ENCODE measurements at places on chromosomes 3 and 15. TPM values are rescaled to one million over a fixed set of nuclear protein-coding genes. Genes with fewer than 3 reads are reported as not detected.

Gene BOC
- total RNA-seq: 15.7 TPM

Gene RARB
- not detected for total RNA-seq

Gene NEK4
- total RNA-seq: 16.1 TPM

Gene NME9
- under 0.01 TPM for total RNA-seq

Gene ZCWPW2
- 1.1 TPM for total RNA-seq

Data from placental epithelial cell (primary cell).